ENCODE measurements at places on chromosomes 6 and 20.
A peak's percentile ranks its signal among the peaks of the same experiment; 100 is the strongest.

GRCh38 chr6:127076466-127076865 is 42.0 kb upstream of the RSPO3 start:
- no peak for DNase-seq

DNA sequence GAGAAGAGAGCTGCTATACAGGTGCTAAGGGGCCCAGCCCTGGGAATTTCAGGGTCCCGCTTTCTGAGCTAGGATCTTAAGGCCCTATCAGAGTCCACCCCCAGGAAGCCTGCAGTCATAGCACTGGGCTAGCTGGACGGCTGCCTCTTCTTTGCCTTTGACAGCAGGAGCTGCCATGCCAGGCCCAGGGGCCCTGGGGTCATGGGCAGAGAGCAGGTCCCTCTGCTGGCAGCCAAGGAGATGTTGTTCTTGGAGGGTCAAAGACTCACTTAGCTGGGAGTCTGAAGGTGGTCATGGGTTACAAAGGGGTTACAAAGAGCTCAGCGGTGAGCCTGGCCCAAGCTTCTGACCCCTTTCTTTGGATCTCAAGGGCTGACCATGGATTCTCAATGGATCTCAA is 52.7 kb downstream of the RPP21 start:
- DNase-seq = no peak

DNA sequence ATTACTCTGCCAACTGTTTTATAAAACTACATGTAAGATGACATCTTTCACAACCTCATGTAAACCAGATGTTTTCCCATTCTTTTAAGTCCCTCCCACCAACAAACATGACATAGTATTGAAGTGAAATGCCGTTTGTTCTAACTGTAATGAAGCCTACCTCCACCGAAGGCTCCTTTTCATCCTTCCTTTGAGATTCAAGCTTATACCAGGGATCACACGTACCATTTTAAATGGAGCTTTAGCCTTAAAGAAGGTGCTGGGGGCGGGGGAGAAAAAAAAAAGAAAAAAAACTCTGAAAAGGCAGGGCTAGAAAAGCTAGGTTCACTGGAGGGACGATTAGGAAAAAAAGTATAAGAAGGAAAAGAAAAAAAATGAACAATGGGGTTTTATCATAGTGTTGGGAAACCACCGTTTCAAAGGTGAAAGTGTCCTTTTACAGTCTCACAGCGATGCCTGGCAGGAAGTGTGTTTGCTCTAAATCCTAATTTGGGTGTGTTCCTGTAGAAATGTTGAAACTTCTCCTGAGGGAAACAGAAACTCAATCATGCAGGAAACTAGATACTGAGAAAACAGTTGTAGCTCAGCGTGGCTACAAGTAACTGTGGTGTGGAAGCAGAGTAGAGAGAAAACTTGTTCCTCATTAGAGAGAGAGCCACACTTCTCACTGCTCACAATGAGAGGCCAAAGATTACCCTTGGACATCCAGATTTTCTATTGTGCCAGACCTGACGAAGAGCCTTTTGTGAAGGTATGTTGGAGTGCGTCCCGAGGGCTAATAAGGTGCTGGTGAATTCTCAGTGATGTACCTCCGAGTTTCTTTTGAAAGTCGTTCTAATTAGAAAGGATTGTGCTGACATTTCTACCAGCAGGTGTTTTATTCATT is 37.6 kb upstream of the HINT3 start:
- peak; percentile 20 for DNase-seq

- no peak for DNase-seq
These were observed 66.1 kb downstream of the PRND start for GRCh38 chr20:4787820-4788219.

DNA sequence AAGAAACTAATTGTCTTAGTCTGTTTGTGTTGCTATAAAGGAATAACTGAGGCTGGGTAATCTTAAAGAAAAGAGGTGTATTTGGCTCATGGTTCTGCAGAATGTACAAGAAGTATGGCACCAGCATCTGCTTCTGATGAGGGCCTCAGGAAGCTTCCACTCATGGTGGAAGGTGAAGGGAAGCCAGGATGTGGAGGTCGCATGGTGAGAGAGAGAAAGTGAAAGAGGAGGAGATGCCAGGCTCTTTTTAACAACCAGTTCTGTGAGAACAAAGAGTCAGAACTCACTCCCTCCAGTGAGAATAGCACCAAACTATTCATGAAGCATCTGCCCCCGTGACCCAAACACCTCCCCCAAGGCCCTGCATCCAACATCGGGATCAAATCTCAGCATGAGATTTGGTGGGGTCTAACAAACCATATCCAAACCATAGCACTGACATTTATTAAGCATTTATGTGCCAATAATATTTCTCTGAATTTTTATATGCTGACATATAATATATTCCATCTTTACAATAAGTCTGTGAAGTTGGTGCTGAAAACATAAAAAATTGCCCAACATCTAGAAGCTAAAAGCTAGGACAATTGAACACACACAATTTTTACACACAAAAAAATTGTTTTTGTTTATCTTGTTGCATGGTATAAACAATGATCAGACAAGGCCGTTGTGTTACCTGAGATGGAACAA is 29.2 kb upstream of the BTN3A2 start:
- DNase-seq = no peak

DNA sequence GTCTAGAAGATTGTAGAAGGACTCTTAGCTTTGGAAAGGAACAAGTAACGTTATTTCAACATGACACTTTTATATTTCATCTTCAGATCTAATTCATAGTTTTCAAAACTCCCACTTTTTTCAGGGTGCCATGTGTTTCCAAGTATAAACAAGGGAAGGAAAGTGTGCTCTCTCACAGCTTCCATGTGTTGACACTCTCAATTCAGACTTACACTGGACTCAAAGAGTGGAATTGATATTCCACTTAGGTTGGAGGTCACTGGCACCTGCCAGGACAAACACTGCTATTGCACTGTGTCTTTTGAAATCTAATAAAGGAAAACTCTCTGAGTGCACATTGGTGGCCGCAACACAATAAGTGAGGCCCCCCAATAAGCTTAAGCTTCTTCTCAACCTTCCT is 22.5 kb upstream of the SAMD3 start:
- no peak for DNase-seq

DNA sequence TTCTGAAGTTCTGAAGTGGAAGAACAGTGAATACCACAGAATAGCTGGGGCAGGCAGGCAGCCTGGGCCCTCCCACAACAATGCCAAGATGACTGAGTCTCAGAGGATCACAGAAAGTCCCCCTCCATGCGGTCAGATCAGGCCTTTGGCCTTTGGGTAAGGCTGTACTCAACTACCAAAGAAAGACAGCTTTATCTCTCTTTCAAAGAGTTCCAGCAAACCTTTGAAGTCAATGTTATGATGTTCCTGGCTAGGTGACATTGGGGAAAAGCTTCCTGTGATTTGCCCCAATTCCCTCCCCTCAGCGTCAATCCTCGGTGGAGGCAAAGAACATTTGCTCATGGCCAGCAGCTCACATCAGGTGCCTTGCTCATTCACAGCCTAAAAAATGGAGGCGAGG is 10.7 kb upstream of the FBXO9 start:
- DNase-seq = no peak
